ENCODE measurements at places on chromosomes 2 and 18.

DNA sequence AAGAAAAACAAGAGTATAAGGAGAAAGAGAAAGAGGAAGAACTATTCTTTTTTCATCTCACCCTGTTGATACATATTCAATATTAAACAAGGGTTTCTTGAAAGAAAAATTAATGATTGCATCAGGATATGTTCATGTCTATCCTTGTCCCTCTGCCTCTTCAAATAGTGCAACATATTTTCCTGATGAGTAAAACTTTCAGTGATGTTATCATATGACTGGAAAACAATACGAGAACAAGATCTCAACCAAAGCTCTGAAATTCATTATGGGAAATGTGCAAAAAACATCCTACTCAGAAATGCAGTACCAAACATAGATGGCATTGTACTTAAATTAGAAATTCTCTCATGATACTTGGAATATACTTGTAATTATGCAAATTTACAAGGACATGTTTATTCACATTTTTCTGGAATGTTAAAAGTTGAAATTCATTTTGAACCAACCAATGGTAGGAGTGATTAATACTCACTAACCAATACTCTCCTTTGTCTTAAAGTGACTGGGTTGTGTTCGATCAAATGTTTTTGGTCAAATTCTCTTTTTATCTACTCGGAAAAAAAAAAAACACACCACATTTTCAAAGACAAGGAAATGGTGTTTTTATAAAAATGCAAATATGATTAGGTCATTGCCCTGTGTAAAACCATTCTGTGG is 148.9 kb upstream of the GULP1 start:
- no peak for DNase-seq

GRCh38 chr2:126059379-126059778 is 596.6 kb upstream of the GYPC start:
- no peak for DNase-seq

- no peak for DNase-seq
These were observed 293.7 kb downstream of the NDUFA10 start for GRCh38 chr2:239731422-239731821.

- DNase-seq = no peak
These were observed 188.8 kb downstream of the ZEB2 start for GRCh38 chr2:144330951-144331673.

DNA sequence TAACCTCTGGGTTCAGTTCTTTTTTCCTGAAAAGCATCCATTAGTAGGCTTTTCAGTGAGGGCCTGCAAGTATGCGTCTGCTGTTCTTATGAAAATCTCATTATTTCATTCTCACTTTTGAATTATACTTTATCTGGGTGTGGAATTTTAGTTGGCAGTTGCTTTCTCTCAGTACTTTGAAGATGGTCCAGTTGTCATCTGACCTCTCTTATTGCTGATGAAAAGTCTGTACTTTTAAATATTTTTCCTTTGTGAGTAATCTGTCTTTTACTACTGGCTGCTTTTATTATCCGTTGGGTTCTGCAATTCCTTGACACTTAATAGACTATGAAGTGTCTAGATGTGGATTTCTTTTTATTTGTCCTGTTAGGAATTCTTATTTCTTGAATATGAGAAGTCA is 307.8 kb downstream of the CYP26B1 start:
- no peak for DNase-seq

DNA sequence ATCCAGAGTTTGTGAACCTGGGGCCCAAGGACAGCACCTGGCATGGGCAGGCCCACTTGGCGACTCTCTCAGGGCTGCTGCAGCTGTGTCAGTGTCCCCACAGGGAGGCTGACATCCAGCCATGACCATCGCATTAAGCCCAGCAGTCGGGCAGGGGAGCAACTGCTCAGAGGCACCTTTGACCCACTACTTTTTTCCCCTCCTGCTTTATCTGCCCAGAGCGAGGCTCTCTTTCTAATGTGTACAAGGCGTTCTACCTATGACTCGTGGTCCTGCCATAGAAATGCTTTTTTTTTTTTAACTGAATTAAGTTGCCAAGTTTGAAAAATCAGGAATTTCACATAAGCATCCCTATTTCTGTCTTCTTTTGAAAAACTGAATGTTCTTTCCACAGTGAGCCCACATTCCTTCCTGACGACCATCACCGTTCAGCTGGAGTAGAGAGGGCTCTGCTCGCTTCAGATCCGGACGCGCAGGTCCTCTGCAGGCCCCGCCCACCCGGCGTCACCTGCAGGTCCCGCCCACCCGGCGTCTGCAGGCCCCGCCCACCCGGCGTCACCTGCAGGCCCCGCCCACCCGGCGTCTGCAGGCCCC is 403 bp upstream of the CLUL1 start:
- DNase-seq = no peak

GRCh38 chr2:85485815-85486214 is 53.2 kb upstream of the MAT2A start:
- DNase-seq = no peak

DNA sequence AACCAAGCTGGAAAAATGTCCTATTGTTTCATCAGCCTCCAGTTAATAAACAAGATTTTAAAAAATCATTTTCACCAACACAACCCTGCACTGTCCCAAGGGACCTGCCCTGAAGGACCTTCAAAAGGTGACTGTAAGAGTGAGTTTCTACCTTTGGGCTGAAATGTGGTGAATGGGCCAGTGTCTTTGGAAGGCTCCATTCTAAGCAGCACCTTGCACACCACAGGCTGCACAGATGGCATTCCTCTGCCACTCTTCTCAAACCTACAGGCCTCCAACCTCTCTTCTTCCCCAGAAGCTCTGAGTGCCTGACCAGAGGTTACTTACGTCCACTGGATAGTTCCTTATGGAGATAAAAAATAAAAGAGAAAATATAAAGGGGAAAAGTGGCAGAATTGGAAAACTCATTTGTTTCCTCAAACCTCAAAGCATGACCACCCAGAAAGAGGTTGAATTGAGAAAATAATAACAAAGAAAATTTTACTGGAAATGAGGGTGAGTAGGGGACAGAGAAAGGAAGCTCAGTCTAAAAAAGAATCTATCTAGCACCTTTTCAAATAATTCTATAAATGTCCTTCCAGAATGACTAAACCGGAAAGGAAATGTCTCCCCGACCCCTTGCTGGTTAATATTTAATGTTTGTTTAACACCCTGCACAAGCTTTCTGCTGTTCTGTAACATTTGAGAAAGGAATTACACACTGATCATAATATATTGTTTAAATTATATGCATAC is 175.7 kb downstream of the METTL4 start:
- no peak for DNase-seq

DNA sequence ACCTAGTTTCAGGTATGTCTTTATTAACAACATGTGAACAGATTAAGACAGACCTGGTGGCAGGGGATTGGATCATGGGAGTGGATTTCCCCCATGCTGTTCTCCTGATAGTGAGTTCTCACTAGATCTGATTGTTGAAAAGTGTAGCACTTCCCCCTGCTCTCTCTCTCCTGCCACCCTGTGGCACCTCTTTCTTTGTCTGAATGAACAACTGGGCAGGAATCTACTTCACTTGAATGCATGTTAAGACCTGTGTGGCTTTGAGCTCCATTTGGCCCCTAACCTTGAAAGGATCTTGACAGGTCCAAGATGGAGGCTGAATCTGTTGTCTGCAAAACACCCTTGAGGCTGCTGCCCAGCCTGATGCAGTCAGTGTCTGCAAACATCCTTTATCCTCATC is 194.4 kb downstream of the RNF144A start:
- DNase-seq = no peak

Measured in GDM1 (cell line).